ENCODE measurements at places on chromosomes 2 and 18.

- no peak for DNase-seq
These were observed 159.1 kb downstream of the LNPK start for GRCh38 chr2:175842996-175843395.

DNA sequence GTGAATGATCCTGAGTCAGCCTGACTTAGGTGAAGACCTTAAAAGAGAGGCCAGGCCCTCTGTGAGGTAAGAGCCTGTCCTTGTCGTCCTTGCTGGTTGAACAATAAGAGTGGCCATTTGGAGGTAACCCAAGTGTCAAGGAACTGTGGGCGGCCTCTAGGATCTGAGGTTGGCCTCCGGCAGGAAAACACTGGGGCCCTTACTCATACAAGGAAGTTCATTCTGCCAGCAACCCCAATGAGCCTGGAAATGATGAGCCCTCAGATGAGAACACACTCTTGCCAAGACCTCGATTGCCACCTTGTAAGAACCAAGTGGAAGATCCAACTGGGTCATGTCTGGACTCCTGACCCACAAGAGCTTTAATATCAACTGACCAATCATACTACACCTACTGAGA lies 95.5 kb upstream of the LRATD1 start:
- DNase-seq: no peak

DNA sequence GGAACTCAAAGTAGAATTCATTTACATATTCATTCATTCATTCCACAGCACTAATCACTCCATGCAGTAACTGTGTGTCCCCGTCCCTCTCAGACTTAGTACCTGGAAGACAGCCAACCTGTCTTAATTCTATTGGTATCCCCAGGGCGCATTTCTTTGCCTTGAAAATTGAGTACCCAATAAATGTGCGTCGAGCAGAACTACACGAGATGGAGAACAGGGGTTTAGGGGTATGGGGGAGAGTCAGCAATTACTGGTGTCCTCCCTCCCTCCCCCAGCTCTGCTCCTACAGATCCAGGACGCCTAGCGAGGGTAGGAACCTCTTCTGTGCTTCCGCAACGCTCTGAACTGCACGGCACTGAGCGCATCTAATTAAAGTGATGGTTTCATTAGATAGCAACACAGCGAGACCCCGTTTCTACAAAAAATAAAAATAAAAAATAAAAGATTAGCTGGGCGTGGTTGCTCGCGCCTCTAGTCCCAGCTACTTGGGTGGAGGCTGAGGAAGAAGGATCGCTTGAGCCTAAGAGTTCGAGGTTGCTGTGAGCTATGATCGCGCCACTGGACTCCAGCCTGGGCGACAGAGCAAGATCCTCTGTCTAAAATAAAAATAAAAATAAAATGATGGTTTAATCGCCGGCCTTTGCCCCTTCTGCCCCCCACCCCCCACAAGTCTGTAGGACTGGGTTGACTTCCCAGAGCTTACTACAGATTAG lies 614 bp upstream of the FKBP1B start:
- no peak for DNase-seq

DNA sequence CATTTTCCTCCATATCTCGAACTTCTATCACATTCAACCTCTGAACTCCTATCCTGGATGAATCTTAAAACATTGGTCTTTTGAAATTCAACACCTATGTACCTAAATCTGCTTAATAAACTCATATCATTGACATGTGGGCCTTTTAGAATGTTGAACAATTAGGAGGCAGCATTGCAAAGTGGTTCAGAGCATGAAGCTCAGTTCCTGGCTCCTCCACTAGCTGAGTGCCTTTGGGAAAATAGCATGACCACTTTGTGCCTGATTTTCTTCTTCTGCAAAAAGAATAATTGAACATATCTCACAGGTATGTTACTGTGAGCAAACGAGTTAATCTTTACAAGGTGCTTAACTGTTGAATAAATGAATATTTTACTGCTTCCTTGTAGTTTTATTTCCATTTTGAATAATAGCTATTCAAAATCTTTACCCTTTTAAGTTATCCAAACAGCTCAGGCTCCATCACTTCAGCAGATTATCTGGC lies 14.3 kb upstream of the ITPRID2 start:
- DNase-seq: no peak

- DNase-seq: no peak
These were observed 141.7 kb downstream of the ARL4C start for GRCh38 chr2:234355021-234355720.

DNA sequence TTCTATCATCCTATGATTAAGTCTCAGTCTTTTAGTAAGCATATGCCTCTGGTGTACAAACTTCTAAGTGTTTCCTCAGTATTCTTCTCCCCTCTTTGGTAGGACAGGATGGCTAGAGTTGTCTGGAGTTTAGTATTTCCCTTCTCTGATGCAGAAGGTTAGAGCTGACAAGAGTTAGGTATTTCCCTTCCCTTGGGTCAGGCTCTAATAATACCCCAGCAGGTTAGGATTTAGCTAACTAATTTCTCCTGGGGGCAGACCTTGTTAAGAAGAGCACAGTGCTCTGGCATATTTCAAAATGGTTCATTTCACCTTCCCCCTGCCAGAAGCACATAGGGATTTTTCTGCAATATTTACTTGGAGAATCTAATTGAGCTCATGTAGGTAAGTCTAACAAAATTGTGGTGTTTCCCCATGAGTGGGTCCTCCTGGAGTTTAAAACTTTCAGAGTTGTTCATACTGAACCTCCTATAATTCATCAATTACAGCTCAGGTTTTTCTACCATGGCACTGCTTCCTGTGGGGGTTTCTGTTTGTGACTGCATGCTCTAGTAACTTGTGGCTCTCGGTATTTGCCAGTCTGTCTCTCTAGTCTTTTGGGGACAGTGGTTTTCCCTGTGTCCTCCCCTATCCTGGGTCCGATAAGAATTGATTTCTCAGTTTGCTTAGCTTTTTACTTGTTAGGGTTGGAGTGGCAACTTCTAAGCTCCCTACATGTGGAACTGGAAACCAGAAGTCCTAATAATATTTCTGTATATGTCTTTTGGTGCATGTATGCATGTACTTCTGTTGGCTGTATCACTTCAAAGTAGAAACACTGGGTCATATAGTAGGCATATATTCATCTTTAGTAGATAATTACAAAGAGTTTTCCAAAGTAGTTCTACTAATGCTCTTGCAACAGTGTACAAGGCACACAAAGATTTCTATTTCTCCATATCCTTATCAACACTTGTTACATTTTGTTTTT lies 77.7 kb downstream of the GDF7 start:
- no peak for DNase-seq

- DNase-seq: no peak
These were observed 11.1 kb downstream of the CAPN10 start for GRCh38 chr2:240597419-240598181.

DNA sequence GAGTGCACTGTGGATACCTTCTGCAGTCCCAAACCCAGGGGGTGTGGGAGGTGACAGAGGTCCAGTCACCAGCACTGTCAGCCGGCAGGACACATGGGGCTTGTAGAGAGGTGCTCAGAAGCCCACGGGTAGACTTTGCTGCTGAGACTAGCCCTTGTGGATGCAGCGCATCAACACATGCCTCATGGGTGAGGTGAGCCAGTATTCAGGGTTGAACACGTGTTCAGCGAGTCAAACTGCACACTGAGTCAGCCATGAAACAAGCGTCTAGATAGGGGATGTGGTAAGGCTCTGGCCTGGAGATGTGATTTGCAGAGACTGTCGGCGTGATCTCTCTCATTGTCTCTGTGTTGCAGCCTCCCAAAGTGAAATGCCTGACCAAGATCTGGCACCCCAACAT lies 35.8 kb upstream of the SCLY start:
- DNase-seq: no peak

GRCh38 chr18:62258093-62258492 lies 67.0 kb upstream of the TNFRSF11A start:
- no peak for DNase-seq

- no peak for DNase-seq
These were observed 38.3 kb upstream of the BMPR2 start for GRCh38 chr2:202337706-202338346.

GRCh38 chr2:32788114-32788513 lies 158.6 kb upstream of the LTBP1 start:
- no peak for DNase-seq

DNA sequence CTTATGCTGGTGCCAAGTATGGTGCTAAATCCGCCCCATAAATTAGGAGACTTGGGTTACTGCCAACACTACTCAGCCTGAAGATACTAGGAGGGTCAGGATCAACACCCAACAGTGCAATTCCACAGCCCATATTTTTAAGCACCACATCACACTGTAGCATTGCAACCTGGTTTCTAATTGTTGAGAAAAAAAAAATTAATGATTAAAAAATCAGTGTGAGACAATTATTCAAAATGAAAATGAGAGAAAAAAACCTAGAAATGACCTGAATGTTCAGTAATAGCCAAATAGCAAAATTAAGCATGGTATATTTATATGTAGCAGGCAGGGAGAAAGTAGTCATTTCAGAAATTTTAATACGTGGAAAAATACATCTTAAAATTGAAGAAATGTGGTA lies 29.2 kb upstream of the HNRNPLL start:
- no peak for DNase-seq

DNA sequence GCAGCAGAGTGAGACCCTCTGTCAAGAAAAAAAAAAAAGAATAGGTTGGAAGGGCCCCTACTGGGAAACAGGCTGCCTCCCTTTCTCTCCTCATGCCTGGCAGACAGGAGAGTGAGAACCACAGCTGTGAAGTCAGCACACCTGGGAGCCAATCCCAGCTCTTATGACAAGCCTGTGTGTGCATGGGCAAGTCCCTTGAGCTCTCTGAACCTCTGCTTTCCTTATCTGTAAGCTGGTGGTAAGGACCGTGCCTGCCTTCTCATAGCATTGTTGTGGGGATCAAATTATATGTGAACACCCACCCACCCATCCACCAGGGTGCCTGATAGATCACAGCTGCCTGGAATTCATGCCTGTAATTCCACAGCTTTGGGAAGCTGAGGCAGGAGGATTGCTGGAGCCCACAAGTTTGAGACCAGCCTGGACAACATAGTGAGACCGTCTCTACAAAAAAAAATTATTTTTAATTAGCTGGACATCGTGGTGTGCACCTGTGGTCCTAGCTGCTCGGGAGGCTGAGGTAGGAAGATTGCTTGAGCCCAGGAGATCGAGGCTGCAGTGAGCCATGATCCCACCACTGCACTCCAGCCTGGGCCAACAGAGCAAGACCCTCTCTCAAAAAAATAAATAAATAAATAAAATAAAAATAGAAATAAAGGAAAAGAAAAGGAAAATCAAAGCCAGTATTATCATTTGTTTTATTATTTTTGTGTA lies 66.9 kb upstream of the MCFD2 start:
- DNase-seq: no peak

- DNase-seq: no peak
These were observed 21.5 kb downstream of the KLF7 start for GRCh38 chr2:207144173-207144785.

GRCh38 chr2:152353364-152353763 lies 18.4 kb downstream of the FMNL2 start:
- no peak for DNase-seq

DNA sequence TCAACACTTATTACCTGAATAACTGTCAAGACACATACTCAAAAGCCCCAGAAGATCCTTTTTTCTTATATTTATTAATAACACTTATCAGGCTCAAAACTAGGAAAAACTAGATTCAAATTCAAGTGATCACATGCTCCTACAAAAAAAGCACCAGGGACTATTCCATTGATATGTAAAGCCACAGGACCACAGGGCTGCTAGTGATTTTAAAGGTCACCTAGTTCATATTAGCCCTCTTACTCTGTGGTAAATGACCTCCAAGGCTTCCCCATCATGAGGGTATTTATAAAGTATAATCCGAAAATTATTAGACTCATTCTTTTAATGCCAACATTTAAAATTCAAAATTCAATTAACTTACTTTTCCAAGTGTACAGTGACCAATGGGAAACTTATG lies 52.5 kb downstream of the LRPPRC start:
- no peak for DNase-seq

DNA sequence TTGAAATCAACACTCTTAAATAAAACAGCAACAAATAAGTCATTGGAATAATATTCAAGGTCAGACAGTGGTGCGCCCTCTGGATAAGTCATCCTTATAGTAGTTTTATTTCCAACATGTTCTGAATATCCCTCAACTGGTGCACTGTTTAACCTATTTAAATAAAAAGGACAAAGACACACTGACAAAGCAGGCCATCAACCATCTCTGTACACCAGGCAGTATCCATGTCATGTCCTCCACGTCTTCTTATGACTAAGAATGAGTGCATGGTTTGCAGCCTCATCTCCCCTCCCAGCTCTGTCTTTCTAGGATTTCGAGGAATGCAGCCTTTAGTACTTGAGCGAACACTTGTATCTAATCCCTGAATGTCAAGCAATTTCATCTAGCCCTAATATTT lies 42.4 kb downstream of the ST3GAL5 start:
- no peak for DNase-seq

All from stimulated activated CD8-positive, alpha-beta memory T cell treated with anti-CD3 and anti-CD28 coated beads, Interleukin-15, amount 100 ng/mL, for 4 hours (primary cell).